Activated CD8-positive, alpha-beta memory T cell treated with anti-CD3 and anti-CD28 coated beads for 36 hours (primary cell): ENCODE measurements at places on chromosomes 13 and 19. TPM values are rescaled to one million over a fixed set of nuclear protein-coding genes. Genes with fewer than 3 reads are reported as not detected.

CACNG8 gene
- not detected for total RNA-seq

GNA15 gene
- total RNA-seq, result 3.2 TPM

ZNF69 gene
- 3.0 TPM for total RNA-seq

TNFRSF19 gene
- not detected for total RNA-seq

DHRS12 gene
- total RNA-seq, result 5.4 TPM

SRRM5 gene
- total RNA-seq, result 0.08 TPM

GPATCH1 gene
- 12.5 TPM for total RNA-seq

SMIM44 gene
- not detected for total RNA-seq

HCN2 gene
- total RNA-seq, result 0.40 TPM

RFPL4A gene
- total RNA-seq, result not detected

LYPD3 gene
- total RNA-seq, result 2.2 TPM

GPR4 gene
- total RNA-seq, result not detected

CIC gene
- 51.7 TPM for total RNA-seq

PEAK3 gene
- total RNA-seq, result 0.06 TPM

ZMYM5 gene
- total RNA-seq, result 9.3 TPM

KIR2DL1 gene
- total RNA-seq, result 0.34 TPM

ITPKC gene
- 5.2 TPM for total RNA-seq

MTUS2 gene
- total RNA-seq, result not detected

C19orf47 gene
- total RNA-seq, result 25.2 TPM

PRODH2 gene
- not detected for total RNA-seq
